ENCODE measurements at places on chromosomes 12 and 14. TPM values are rescaled to one million over a fixed set of nuclear protein-coding genes. Genes with fewer than 3 reads are reported as not detected.

Gene CFAP73
- total RNA-seq = not detected

Gene PRKD1
- 11.9 TPM for total RNA-seq

Gene PGF
- total RNA-seq = 15.1 TPM

Gene PLD4
- not detected for total RNA-seq

Gene SERPINA5
- total RNA-seq = 2.3 TPM

Gene BLTP3B
- 48.2 TPM for total RNA-seq

Gene SART3
- total RNA-seq = 71.8 TPM

Gene ARHGEF25
- 124 TPM for total RNA-seq

Gene ENDOU
- total RNA-seq = 1.9 TPM

Gene SPIC
- not detected for total RNA-seq

Gene KLHL33
- 0.27 TPM for total RNA-seq

Gene GPR68
- 10.3 TPM for total RNA-seq

Gene GLI1
- 0.30 TPM for total RNA-seq

Gene FOXM1
- 1.7 TPM for total RNA-seq

Gene IL22
- total RNA-seq = not detected

Gene SNW1
- 70.5 TPM for total RNA-seq

Gene KRT86
- not detected for total RNA-seq

Gene EMP1
- 482 TPM for total RNA-seq
